ENCODE measurements at places on chromosomes 5 and 9. TPM values are rescaled to one million over a fixed set of nuclear protein-coding genes. Genes with fewer than 3 reads are reported as not detected.

Gene IPO11
- total RNA-seq = 60.0 TPM

Gene NTRK2
- 0.05 TPM for total RNA-seq

Gene PAIP2
- 126 TPM for total RNA-seq

Gene ERAP2
- 0.13 TPM for total RNA-seq

Gene OTP
- not detected for total RNA-seq

Gene DNAI1
- total RNA-seq = 2.1 TPM

GRCh38 chr9:128886211-128886891, 4.4 kb downstream of the LRRC8A start:
- DNase-seq = no peak
- H3K27me3 ChIP-seq = no peaks in the 10 kb centered on the region
- H3K4me1 ChIP-seq = peaks cover 59% of the 10 kb centered on the region
- no peak overlapping the region for H3K4me3 ChIP-seq
- peaks cover 23% of the 10 kb centered on the region for H3K36me3 ChIP-seq

GRCh38 chr5:119335261-119335677, 20.6 kb upstream of the TNFAIP8 start:
- H3K27ac ChIP-seq = no peak overlapping the region
- H3K4me1 ChIP-seq = peaks cover 15% of the 10 kb centered on the region
- H3K27me3 ChIP-seq = no peaks in the 10 kb centered on the region
- H3K36me3 ChIP-seq = no peaks in the 10 kb centered on the region
- DNase-seq = no peak

DNA sequence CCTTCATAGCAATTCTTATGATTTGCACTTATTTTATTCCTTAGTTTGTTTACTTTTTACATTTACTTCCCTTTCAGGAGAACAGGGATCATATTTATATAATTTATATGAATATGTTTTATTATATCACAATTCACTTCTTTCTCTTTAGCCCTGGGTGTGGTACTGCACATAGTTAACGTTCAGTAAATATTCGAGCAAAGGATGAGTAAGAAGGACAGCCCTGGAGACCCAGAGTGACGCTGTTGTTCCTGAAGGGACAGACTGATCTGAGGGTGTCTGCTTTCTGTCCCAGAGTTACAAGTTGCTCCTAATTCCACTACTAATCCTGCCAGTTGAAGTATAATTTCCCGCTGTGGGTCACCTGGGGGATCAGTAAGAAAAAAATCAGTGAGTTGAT, 366.1 kb downstream of the DMRT2 start:
- H3K4me3 ChIP-seq = no peak overlapping the region
- H3K27ac ChIP-seq = no peak overlapping the region
- no peaks in the 10 kb centered on the region for H3K36me3 ChIP-seq
- H3K27me3 ChIP-seq = peaks cover 5% of the 10 kb centered on the region

DNA sequence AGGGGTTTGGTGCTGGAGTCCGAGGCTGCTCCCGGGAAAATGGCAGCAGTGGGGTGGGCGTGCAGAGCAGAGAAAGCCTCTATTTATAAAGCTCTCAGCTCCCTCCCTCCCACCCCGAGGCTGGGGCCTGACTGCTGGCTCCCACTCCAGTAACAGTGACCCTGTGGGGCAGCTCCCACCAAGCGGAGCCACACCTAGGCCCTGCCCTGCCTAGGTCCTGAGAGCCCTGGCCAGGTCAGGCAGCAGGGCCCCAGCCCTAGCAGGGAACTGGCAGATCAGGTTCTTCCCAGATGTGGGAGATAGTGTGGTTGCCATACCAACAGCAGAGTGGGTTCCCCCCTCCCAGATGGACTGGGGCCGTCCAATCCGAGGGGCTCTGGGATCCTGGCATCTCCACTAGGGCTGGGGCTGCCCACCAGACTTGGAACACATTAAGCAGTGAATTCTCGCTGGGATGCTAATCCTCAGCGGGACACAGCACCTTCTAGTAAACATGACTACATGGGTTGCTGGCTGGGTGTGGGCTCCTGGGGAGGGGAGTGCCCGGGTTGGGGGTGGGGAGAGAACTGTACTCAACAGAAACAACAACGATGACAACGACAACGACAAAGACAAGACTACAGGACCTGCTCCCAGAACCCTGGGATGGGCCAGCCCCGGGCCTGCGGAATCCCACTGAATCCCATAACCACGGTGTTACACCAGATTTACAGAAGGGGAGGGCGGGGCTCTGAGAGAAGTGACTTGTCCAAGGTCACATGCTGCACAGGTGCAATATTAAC, 1.5 kb downstream of the SH3GLB2 start:
- DNase-seq = peak; percentile 61
- H3K4me1 ChIP-seq = peaks cover 29% of the 10 kb centered on the region

GRCh38 chr9:23220171-23220570, 605.9 kb downstream of the ELAVL2 start:
- peaks cover 17% of the 10 kb centered on the region for H3K4me1 ChIP-seq
- no peak for DNase-seq
- H3K36me3 ChIP-seq = peaks cover 14% of the 10 kb centered on the region
- no peak overlapping the region for H3K4me3 ChIP-seq
- H3K27me3 ChIP-seq = no peaks in the 10 kb centered on the region

GRCh38 chr9:106862110-106862820, 701 bp upstream of the ZNF462 start:
- H3K4me1 ChIP-seq = peaks cover 44% of the 10 kb centered on the region
- no peaks in the 10 kb centered on the region for H3K27me3 ChIP-seq
- H3K27ac ChIP-seq = peak overlapping the region; percentile 98
- H3K4me3 ChIP-seq = peak overlapping the region; percentile 99
- H3K36me3 ChIP-seq = peaks cover 20% of the 10 kb centered on the region

GRCh38 chr9:101674165-101674564, 64.3 kb downstream of the GRIN3A start:
- H3K27ac ChIP-seq = no peak overlapping the region
- H3K4me3 ChIP-seq = no peak overlapping the region
- DNase-seq = no peak

GRCh38 chr9:132901858-132902831, 23.4 kb downstream of the SPACA9 start:
- H3K36me3 ChIP-seq = peaks cover 41% of the 10 kb centered on the region
- peak; percentile 78 for DNase-seq
- peaks cover 24% of the 10 kb centered on the region for H3K4me1 ChIP-seq

DNA sequence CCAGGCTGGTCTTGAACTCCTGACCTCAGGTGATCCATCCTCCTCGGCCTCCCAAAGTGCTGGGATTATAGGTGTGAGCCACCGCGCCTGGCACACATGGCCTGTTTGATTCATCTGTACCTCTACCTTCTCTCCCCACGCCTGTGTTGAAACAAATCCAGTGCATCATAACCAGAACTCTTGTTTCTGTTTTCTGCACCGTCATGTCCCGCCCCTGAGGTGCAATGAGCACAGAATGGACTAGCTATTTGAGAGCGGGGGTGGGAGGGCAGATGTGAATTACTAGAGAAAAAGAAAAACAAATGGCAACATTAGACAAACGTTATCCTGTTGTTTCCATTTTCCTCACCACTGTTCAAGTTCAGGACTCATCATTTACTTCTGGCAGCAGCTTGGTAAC, 10.7 kb upstream of the FAM193B start:
- peaks cover 2% of the 10 kb centered on the region for H3K4me1 ChIP-seq
- peaks cover 43% of the 10 kb centered on the region for H3K27me3 ChIP-seq
- H3K27ac ChIP-seq = no peak overlapping the region
- H3K4me3 ChIP-seq = no peak overlapping the region

GRCh38 chr5:122076669-122077365, 1.2 kb downstream of the LOX start:
- DNase-seq = peak; percentile 94
- no peaks in the 10 kb centered on the region for H3K36me3 ChIP-seq
- H3K27ac ChIP-seq = no peak overlapping the region
- peaks cover 24% of the 10 kb centered on the region for H3K4me1 ChIP-seq

DNA sequence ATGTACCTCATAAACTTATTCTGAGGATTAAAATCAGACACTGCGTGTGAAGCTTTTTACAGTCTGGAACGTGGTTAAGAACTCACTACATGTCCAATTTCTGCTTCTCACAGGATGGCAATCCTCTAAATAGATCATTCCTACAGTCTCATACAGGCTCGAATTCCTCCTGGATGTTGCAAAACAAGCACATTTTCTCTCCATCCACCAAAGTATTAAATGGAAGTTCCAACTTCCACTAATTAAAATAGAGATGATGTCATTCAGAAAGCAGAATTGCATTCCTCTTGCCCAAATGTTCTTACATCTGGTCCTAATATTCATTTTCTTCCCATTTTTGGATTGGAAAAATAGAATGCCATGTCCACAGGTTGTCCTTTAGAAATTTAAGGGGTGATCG, 145.5 kb upstream of the PCA3 start:
- no peak overlapping the region for H3K27ac ChIP-seq
- H3K36me3 ChIP-seq = no peaks in the 10 kb centered on the region
- no peak for DNase-seq
- no peak overlapping the region for H3K4me3 ChIP-seq

DNA sequence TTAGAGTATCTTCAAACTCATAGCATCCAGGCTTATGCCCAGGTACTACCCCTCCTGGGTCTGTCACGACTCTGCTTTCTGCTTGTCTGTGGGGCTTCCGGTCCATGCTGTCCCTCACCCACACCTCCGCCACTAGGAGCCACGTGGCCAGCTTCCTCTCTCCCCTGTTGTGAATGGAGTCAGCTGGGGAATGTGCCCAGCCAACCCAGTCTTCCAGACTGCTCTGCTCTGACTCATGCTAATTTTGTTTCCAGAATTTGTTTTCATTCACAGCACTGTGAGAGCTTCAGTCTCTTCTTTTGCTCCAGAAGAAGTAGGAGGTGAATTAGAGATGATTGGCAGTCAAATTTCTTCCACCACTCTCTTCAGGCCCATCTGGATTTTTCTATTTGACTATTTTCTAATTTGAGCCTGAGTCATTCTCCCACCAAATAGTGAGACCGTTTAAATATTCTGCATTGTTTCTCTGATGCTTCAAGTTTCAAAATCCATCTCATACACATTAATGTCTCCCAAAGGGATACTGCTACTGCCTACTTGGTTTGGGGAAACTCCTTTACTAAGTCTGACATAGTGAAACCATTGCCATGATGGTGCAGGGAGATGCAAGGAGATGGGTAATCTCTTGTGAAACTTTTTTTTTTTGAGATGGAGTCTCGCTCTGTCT, 424.1 kb upstream of the KIF2A start:
- no peak overlapping the region for H3K4me3 ChIP-seq
- H3K4me1 ChIP-seq = peaks cover 8% of the 10 kb centered on the region
- no peaks in the 10 kb centered on the region for H3K27me3 ChIP-seq
- DNase-seq = no peak

GRCh38 chr5:154756868-154757813, 2.0 kb downstream of the LARP1 start:
- peak overlapping the region; percentile 91 for H3K27ac ChIP-seq
- H3K4me3 ChIP-seq = peak overlapping the region; percentile 93
- H3K36me3 ChIP-seq = peaks cover 4% of the 10 kb centered on the region
- H3K27me3 ChIP-seq = no peaks in the 10 kb centered on the region
- peak; percentile 41 for DNase-seq

- H3K27me3 ChIP-seq = peaks cover 19% of the 10 kb centered on the region
- H3K4me3 ChIP-seq = no peak overlapping the region
- H3K27ac ChIP-seq = no peak overlapping the region
- DNase-seq = no peak
- H3K4me1 ChIP-seq = peaks cover 54% of the 10 kb centered on the region
- H3K36me3 ChIP-seq = peaks cover 12% of the 10 kb centered on the region
Observed at GRCh38 chr5:177364159-177364962, 6.6 kb downstream of the RGS14 start.

- no peak overlapping the region for H3K4me3 ChIP-seq
- no peak for DNase-seq
- H3K27me3 ChIP-seq = no peaks in the 10 kb centered on the region
- peaks cover 8% of the 10 kb centered on the region for H3K4me1 ChIP-seq
- no peaks in the 10 kb centered on the region for H3K36me3 ChIP-seq
- H3K27ac ChIP-seq = no peak overlapping the region
Observed at GRCh38 chr5:79844571-79844970, 146.5 kb downstream of the MTX3 start.

DNA sequence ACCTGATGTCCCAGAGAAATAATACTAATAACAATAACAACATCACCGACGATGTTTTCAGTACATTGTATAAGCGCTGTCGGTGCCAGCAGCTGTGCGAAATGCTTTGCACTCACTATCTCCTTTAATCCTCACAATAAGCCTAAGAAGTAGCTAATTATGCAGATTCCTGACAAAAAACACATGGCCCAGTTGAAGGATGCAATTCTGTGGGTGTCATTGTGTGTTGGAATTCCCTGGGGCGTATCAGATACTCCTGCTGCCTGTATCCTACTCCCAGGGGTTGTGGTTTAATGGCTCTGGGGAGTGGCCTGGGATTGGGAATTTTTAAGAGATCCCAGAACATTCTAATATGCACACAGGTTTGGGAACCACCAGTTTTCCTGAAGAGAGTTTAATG, 154.0 kb downstream of the RGS3 start:
- H3K27ac ChIP-seq = no peak overlapping the region
- peaks cover 34% of the 10 kb centered on the region for H3K4me1 ChIP-seq
- no peak for DNase-seq
- no peaks in the 10 kb centered on the region for H3K27me3 ChIP-seq

DNA sequence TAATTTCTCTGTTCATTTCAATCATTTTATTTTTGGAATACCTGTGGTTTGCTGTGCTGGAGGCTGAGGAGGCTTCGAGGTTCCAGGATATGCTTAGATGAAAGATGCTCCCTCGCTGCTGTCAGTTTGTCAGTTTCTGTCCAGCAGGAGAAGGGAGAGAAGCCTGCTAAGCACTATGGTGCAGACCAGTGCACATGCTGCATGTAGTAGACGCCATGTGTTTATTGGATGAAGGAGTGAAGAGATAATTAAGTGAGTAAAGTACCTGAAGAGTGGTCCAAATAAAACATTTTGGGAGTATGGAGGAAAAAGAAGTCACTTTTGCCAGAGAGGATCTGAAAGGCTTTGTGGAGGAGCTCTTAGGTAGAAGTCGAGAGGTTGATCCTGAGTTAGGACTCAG, 2.1 kb downstream of the PDZD2 start:
- no peak overlapping the region for H3K4me3 ChIP-seq
- no peaks in the 10 kb centered on the region for H3K27me3 ChIP-seq
- no peak overlapping the region for H3K27ac ChIP-seq
- no peaks in the 10 kb centered on the region for H3K36me3 ChIP-seq
- H3K4me1 ChIP-seq = peaks cover 29% of the 10 kb centered on the region
- DNase-seq = no peak

DNA sequence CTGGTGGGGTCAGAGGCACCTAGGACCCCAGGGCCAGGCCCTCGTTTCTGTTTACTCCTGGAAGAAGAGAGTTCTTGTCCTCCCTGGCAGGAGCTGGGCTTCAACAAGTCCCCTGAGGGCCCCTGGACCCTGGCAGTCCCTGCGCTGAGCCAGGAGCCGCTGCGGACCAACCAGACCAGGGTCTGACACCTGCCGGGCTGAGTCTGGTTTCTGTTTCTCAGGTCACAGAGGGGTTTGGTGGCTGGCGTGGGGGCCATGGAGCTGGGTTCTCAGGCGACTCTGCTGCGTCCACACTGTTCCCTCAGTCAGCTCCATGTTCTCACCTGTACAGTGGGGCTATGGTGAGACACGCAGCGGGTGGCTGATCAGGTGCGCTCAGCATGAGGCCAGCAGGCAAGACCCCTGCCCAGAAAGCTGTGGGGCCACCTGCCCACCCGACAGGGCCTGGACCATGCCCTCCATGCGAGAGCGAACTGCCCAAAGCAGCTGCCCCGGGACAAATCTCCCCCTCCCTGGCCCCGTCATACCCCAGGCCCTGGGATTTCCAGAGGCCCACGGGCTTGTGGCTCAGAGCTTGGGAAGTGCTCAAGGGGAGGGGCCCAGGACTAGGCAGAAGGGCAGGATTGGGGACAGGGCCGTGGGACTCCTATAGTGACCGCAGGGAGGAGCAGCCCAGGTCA, 17.9 kb upstream of the NOTCH1 start:
- no peak overlapping the region for H3K27ac ChIP-seq
- no peak for DNase-seq
- H3K4me3 ChIP-seq = no peak overlapping the region
- H3K4me1 ChIP-seq = peaks cover 26% of the 10 kb centered on the region
- H3K27me3 ChIP-seq = peaks cover 30% of the 10 kb centered on the region
- peaks cover 21% of the 10 kb centered on the region for H3K36me3 ChIP-seq

Data from WTC11 (cell line).